ENCODE measurements at places on chromosomes 3 and 15. TPM values are rescaled to one million over a fixed set of nuclear protein-coding genes. Genes with fewer than 3 reads are reported as not detected.

Gene PATL2
- 32.8 TPM for total RNA-seq

Gene SLC33A1
- 12.9 TPM for total RNA-seq

Gene CD80
- total RNA-seq, result 0.71 TPM

Gene GRAMD2A
- not detected for total RNA-seq

Gene AADAC
- not detected for total RNA-seq

Gene PPARG
- total RNA-seq, result not detected

Gene MFSD1
- 5.3 TPM for total RNA-seq

Gene STRA6
- total RNA-seq, result not detected

Gene DPPA2
- not detected for total RNA-seq

Gene PLA2G4E
- not detected for total RNA-seq

Gene GOLGA8S
- total RNA-seq, result 0.22 TPM

Gene TUSC2
- 23.7 TPM for total RNA-seq

Gene CEP152
- total RNA-seq, result 3.9 TPM

Gene GHSR
- not detected for total RNA-seq

Gene SCN5A
- total RNA-seq, result 0.03 TPM

Gene CCDC13
- total RNA-seq, result not detected

Gene IMPG2
- 0.22 TPM for total RNA-seq

Gene ANKDD1A
- total RNA-seq, result 3.6 TPM

Gene IGF2BP2
- not detected for total RNA-seq
